HT-29 (cell line): ENCODE measurements at places on chromosomes 11 and 22. TPM values are rescaled to one million over a fixed set of nuclear protein-coding genes. Genes with fewer than 3 reads are reported as not detected.

TMEM123 gene
- total RNA-seq, result 152 and 161 TPM in 2 replicates

OSM gene
- total RNA-seq, result not detected in 2 replicates

TPP1 gene
- total RNA-seq, result 40.7 and 52.3 TPM in 2 replicates

PATE2 gene
- total RNA-seq, result not detected in 2 replicates

ME3 gene
- 66.9 and 70.1 TPM in 2 replicates for total RNA-seq

CDCA5 gene
- total RNA-seq, result 66.1 and 72.1 TPM in 2 replicates

CYP2D6 gene
- total RNA-seq, result 2.6 and 2.8 TPM in 2 replicates

LSP1 gene
- 0.05 and 0.60 TPM in 2 replicates for total RNA-seq

CELF1 gene
- 104 and 123 TPM in 2 replicates for total RNA-seq

TUB gene
- not detected in 2 replicates for total RNA-seq

SYT13 gene
- total RNA-seq, result 10.1 and 17.6 TPM in 2 replicates

PPFIBP2 gene
- 25.7 and 31.4 TPM in 2 replicates for total RNA-seq

DNA sequence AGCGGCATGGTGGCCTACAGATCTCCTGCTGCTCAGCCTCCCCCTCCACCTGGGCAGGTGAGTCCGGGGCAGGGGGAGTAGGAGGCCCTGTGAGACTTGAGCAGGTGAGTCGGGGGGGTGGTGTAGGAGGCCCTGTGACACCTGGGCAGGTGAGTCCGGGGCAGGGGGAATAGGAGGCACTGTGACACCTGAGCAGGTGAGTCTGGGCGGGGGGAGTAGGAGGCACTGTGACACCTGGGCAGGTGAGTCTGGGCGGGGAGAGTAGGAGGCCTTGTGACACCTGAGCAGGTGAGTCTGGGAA lies 299.3 kb downstream of the BRD1 start:
- DNase-seq, result no peak

GRCh38 chr11:111926505-111927391 lies 8.0 kb downstream of the C11orf52 start:
- peak; percentile 99 for DNase-seq

- no peak for DNase-seq
These were observed 28.3 kb upstream of the GRAMD4 start for GRCh38 chr22:46591930-46592329.

DNA sequence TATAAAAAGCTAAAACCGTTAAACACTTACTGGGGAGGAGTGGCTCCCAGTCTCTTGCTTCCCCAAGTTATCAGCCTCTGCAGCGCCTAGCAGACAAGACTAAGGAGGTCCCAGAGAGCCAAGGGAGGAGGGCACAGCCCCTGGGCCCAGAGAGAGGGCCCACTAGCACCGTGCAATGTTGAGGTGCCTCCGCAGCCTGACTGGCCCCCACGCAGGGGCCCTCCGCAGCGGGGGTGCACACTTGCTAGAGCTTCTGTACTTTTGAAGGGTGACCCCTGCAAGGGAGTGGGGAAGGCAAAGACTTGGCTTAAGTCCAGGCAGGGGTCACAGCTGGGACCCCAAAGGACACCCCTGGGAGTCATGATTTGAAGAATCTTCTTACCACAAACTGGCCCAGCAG lies 98.0 kb downstream of the ADAMTS15 start:
- no peak for DNase-seq

GRCh38 chr22:29217827-29218757 lies 12.4 kb downstream of the EMID1 start:
- no peak for DNase-seq

DNA sequence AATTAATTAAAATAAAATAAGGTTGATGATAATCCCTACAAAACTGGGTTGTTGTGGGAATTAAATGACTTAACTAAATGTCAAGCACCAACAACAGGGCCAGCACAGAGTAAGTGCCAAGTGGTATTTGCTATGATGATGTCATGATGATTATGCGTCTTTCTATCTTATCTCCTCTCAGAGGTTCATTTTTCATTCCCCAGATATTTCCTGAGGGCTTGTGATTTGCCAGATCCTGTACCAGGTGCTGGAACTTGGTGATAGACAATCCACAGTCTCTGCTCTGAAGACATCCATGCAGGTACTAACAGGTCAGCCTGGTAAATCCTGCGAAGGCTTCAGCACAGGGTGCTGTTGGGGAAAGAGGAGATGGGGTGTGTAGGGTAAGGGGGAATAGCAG lies 8.1 kb upstream of the MYH9 start:
- no peak for DNase-seq

- peak; percentile 11 for DNase-seq
These were observed 61.3 kb upstream of the CREB3L1 start for GRCh38 chr11:46216019-46216764.

GRCh38 chr11:132234878-132235277 lies 864.5 kb downstream of the NTM start:
- no peak for DNase-seq

DNA sequence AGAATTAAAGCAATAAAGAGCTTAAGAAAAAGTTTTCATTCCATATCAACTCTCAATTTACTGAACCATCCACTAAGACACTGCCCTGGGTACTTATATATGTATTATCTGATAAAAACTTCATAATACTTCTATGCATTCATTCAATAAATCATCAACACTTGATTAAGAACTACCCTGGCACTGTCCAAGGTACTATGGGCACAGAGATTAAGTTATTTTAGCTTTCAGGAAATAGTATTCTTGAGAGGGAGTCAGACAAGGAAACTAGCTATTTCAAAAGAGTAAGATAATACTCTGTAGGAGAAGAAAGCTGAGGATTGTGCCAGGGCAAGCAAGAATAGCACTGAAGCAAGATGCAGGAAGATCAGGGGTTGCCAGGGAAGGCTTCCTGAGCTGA lies 640.8 kb downstream of the FAM181B start:
- DNase-seq, result no peak

DNA sequence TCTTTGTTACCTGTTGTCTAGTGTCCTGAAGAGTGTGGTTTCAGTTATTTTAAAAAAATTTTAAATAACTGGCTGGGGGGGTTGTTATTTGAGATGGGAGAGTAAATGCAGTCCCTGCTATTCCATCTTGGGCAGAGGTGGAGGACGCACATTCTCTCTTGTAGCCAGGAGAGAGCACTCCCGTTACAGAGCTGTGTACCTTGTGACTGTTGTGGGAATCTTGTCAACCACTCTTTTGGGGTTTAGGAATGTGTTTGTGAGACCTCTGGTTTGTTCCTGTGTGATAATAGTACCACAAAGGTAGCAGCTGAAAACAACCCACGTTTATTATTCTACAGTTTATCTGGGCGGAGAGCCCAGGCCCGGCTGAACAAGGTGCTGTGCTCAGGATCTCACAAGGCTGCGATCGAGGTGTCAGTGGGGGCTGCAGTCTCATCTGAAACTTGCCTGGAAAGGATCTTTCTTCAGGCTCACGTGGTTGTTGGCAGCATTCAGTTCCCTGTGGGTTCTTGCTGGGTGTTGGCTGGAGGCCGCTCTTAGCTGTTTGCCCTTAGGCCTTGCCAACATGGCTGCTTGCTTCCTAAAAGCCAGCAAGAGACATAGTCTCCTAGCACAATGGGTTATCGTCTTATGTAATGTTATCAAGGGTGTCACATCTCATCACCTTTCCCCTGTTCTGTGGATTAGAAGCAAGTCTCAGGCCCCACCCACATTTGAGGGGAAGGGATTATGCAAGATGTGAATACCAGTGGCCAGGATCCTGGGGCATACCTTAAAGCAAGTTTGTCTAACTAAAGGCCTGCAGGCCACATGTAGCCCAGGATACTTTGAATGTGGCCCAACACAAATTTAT lies 20.6 kb downstream of the IGHMBP2 start:
- DNase-seq, result no peak

- no peak for DNase-seq
These were observed 5.2 kb downstream of the USP2 start for GRCh38 chr11:119376197-119376847.

DNA sequence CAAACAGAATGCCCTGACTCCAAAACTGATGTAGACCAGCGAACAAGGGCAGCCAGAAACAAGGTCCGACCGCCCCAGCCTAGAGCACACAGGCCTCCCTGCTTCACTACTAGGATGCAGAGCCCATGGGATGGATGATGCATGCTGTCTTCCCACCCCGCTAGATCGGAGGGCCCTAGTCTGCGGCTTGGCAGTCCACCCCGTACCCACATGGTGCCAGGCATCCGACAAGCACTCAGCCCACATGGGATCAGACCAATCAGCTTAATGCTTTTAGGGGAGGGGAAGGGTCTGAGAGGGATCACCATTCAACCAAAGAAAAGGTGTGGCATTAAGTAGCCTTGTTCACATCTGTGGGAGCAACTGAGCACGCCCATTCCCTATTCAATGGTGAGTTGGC lies 30.6 kb downstream of the PISD start:
- DNase-seq, result no peak

DNA sequence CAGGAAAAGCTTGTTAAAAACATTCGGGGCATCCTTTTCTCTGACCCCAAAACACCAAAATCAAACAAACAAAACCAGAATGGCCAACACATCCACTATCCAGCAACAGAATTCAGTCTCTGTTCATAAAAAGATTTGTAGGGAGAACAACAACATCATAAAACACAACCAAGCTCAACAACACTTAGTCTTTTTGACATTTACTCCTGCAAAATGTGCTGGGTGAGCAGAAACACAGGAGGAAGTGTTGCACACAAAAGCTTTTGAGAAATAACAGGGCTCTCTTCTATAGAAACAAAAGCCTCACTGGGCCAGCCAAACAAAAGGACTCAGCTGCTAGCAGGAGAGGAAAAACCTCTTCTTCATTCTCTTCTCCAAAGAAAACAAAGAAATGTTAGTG lies 736.0 kb upstream of the CCDC90B start:
- DNase-seq, result no peak

DNA sequence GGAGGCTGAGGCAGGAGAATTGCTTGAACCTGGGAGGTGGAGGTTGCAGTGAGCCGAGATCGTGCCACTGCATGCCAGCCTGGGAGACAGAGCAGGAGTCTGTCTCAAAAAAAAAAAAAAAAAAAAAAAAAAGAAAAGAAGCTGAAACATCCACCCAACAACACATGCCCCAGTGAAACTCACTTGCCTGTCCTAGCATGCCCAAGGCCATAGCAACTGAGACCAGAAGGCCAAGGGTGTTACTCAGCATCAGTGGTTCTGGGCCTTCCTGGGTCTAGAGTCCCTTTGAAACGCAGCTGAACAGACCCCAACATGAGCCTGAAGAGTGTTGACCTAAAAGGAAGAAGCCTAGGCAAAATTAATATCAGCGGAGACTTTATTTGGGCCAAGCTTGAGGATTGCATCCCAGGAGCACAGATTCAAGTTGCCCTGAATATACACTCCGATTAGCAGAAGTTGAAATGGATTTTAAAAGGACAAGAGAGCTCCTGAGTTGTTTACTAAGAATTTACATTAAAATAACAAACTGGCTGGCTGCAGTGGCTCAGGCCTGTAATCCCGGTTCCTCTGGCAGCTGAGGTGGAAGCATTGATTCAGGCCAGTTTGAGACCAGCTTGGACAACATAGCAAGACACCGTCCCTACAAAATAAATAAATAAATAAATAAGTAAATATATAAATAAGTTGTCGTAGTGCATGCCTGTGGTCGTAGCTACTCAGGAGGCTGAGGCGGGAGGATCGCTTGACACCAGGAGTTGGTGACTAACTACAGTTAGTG lies 7.0 kb downstream of the PRDX5 start:
- DNase-seq, result no peak

DNA sequence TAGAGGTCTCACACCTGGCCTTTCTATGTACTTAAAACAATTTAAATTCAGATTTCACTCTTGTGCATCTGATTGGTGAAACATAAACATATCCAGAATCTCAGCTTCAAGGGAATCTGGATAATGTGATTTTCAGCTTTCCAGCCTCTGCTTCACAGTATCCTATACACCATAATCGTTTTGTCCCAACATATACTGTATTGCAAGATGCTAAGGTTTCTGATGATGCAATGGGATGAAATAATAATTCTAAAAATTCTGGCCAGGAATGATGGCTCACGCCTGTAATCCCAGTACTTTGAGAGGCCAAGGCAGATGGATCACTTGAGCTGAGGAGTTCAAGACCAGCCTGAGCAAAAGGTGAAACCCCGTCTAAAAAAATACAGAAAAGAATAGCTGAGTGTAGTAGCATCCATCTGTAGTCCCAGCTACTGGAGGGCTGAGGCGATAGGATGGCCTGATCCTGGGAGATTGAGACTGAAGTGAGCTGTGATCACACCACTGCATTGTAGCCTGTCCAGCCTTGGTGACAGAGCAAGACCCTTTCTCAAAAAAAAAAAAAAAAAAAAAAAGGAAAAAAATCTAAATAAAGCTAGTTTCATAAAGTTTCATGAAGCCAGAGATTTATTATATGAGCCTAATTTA lies 41.0 kb upstream of the CTSC start:
- no peak for DNase-seq

DNA sequence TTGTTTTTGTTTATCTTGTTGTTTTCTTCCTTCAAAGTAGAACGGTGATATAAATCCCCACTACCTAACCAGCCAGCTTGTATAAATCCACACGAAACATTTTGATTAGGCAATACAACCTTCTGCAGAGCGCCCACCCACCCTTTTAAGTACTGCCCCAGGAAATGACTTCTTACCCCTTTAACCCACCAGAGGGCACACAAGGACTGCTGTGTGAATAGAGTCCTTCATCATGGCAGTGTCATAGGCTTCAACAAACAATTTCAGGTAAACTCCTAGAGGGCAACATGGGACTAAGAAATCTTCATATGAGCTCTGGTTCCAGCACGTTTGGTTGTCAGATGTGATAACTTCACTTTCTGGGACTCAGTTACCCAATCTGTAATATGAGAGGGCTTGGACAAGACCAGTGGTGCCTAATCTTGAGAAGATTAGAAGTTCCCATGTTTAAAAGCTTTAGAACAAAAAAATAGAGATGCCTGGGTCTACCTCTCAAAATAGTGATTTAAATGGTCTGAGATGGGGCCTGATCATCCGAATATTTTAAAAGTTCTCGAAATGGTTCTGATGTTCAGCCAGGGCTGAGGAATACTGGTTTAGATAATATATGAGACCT lies 56.1 kb downstream of the PIWIL4 start:
- DNase-seq, result peak; percentile 95

DNA sequence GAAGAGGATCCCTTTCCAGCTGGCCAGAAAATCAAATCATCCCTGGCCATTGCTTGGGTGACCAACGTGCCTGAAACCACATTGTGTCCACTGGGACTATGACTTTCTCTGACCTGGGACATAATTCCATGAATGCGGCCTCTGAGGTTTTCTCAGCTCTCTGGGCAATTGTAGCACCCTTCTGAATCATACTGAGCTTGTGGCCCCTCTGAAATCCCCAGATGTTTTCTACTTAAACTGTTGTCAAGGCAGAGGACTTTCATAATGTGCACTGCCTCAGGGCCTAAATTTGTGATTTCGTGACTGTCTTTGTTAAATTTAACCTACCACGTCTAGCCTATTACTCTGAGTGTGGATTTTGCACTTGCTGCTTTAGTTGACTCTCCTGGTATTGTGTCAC lies 321.1 kb upstream of the PLET1 start:
- no peak for DNase-seq

DNA sequence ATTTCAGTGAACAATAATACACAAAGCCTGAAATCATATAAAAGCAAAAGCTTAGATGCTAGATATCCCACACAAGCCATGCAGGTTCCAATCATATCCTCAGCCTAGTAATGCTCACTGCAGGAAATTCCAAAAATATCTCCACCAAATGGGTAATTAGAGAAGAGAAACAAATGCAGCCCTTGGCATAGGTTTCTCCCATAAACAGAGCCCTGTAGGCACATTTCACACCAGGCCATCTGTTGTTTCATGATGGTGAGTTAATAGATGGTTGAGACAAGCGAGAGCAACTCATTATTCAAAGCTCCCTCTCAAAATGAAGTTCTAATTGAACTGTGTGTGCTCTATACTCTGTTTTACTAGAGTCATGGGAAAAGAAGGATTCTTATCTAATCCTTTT lies 154.6 kb upstream of the TRPC6 start:
- DNase-seq, result no peak
